Choroid plexus epithelial cell (primary cell): ENCODE measurements at places on chromosomes 3 and 15.
A peak's percentile ranks its signal among the peaks of the same experiment; 100 is the strongest.

DNA sequence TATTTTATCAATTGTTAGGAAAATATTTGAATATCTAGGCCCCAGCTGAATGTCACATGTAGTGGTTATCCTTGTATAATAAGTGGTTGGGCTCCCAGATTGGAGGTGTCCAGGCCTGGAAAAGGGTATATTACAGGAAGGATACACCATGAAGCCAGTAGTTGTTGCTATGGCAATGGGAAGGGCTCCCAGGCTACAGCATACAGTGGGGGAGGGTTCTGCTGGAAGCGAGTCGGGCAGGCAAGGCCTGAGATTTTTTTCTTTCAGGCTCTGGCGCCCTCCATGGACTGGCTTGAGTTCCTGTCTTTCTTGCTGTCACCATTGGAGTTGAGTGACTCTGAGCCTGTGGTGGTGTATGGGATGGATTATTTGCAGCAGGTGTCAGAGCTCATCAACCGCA is 8.9 kb downstream of the ECE2 start:
- DNase-seq = peak; percentile 88

- no peak for DNase-seq
These were observed 86.4 kb downstream of the PCCB start for GRCh38 chr3:136336329-136337100.

DNA sequence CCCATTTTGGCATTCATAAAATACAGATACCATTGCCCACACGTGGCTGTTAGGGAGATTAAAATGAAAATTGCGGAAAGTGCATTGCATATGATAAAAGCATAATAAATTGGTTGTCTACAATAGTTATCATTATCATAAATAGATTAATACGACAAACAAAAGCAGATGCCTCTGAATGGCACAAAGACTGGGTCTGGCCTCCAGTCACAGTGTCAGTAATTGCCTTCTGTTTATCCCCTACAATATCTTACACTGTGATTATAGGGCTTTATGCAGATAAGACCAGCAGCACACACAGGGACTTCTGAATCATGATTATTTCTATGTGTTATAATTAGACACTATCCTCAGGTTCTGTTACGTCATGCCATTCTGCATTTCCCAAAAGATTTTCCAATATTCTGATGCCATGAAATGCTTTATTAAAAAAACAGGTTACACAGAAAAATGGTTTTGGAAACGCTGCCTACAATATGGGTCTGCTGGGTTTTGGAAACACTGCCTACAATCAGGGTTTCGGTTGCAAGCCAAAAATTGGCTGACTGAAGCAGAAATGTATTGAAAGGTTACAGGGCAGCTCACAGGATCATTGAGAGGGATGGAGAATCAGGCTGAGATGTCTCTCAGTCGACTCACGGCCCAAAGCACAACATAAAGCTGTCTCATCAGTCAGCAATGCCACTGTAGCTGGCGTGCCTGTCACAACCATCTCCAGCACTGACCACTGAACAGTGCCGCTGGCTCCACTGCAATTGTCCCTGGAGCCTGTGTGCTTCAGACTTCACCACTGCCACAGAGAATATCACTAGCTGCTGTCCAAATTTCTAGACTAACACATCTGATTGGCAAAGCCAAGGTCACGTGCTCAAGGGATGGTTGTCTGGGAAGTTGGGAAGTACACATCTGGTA is 248.1 kb downstream of the ERC2 start:
- peak; percentile 5 for DNase-seq

DNA sequence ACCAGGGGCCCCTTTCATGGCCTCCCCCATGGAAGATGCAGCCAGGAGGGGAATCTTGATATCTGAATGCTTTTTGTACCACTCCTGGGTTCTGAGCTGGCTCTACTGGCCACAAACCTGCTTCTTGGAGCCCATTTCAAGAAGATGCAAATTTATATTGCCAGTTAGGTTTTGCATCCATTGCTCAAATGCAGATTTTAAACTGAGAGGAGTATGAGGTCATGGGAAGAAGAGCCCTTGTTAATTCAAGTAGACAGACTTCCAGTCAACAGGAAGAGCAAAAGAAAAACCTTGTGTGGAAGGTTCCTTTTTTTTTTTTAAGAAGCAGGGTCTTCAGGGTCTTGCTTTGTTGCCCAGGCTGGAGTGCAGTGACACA is 133.5 kb downstream of the PDZRN3 start:
- DNase-seq = no peak

GRCh38 chr3:30708472-30708871 is 102.1 kb downstream of the TGFBR2 start:
- no peak for DNase-seq

- peak; percentile 86 for DNase-seq
These were observed 1.3 kb downstream of the KLF15 start for GRCh38 chr3:126355777-126356372.

GRCh38 chr3:172848910-172849309 is 98.4 kb downstream of the ECT2 start:
- DNase-seq = peak; percentile 78

DNA sequence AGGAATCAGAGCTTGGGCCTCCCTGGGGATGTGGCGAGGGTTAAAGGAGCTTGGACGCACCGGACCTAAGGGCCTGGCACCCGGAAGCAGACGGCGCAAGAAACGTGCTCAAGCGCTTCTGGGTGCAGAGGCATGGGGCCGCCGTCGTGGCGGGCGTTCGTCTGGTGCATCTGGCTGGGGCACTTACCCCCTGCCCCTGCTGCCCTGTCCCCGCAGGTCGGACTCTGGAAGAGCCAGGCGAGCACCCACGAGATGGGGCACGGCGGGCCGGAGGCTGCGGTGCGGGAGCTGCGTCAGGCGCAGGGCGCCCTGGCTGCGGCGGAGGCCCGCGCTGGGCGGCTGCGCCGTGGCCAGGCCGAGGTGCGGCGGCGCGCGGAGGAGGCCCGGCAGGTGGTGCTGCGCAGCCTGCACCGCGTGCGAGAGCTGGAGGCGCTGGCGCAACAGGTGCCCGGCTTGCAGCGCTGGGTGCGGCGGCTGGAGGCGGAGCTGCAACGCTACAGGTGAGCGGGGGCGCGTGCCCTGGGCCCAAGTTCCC is 2.5 kb downstream of the EFCC1 start:
- no peak for DNase-seq

GRCh38 chr15:39961051-39961450 is 27.1 kb downstream of the EIF2AK4 start:
- DNase-seq = no peak

DNA sequence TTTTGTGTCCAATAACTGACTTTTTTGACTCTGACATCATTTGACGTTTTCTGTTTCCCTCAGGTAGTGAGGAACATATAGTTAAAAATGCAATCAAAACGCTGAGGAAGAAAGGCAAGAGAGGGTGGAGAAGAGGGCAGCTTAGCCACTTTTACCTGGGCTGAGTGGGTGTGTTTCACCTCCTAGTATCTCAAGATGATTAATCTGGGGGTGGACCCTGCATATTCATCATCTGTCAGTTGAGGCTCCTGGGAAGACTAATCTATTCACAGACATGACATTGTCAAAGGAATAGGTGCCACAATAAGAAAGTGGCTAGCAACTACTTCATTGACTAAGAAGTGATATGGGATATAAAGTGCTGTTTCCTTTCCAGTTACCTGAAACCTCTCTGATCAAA is 331.5 kb upstream of the RARB start:
- no peak for DNase-seq

GRCh38 chr3:124137216-124137615 is 145.3 kb upstream of the ROPN1 start:
- DNase-seq = no peak
